Astrocyte (in vitro differentiated cells and primary cell): ENCODE measurements at places on chromosomes 7 and 10.
A peak's percentile ranks its signal among the peaks of the same experiment; 100 is the strongest.

GRCh38 chr7:6360841-6361240 is 86.9 kb downstream of the DAGLB start:
- H3K27me3 ChIP-seq: no peaks in the 10 kb centered on the region
- no peak overlapping the region for H3K27ac ChIP-seq
- DNase-seq: no peak
- H3K4me1 ChIP-seq: no peaks in the 10 kb centered on the region
- H3K4me3 ChIP-seq: no peak overlapping the region
- no peaks in the 10 kb centered on the region for H3K36me3 ChIP-seq

DNA sequence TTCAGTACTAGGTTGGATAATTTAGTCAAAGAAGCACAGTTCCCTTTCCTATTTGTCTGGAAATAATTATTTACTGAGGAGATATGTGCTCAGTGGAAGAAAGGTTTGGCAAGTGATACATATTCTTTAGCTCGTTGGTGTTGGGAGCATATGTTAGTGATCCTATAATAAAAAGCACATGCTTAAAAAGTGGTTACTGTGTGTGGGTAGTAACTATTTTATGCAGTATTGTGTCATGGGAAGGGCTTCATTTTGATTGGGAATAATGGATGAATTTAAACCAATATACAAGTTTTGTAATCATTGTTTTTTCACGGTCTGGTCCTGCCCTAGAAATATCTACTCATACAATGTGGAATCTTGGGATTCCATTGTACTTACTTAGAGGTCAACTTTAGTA is 188.7 kb upstream of the PPP1R3A start:
- no peaks in the 10 kb centered on the region for H3K4me1 ChIP-seq
- no peaks in the 10 kb centered on the region for H3K36me3 ChIP-seq
- H3K27ac ChIP-seq: no peak overlapping the region
- H3K27me3 ChIP-seq: no peaks in the 10 kb centered on the region
- no peak overlapping the region for H3K4me3 ChIP-seq

GRCh38 chr7:31315758-31316157 is 24.8 kb downstream of the NEUROD6 start:
- no peak overlapping the region for H3K27ac ChIP-seq
- no peaks in the 10 kb centered on the region for H3K4me1 ChIP-seq
- no peak overlapping the region for H3K4me3 ChIP-seq
- no peak for DNase-seq

DNA sequence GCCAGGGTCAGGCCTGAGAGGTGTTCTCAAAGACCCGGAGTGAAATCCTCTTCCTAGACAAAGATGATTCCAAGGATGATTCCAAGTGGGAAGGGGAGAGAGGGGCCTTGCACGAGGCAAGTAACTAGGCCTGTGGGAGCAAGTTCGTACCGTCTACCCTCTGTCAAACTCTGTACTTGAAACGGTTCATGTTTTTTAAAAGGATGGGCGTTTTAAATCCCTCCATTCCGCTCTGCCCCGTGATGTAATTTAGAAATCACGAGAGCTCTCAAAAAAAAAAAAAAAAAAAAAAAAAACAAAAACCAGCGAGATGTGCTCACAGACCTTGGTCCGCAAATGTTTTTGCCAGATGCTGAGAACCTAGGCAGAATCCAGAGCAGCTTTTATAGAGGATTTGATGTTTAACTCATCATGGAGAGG is 114.7 kb upstream of the CARD11 start:
- no peaks in the 10 kb centered on the region for H3K27me3 ChIP-seq
- H3K4me3 ChIP-seq: no peak overlapping the region
- no peaks in the 10 kb centered on the region for H3K36me3 ChIP-seq
- H3K27ac ChIP-seq: no peak overlapping the region
- H3K4me1 ChIP-seq: peaks cover 3% of the 10 kb centered on the region
- DNase-seq: no peak

DNA sequence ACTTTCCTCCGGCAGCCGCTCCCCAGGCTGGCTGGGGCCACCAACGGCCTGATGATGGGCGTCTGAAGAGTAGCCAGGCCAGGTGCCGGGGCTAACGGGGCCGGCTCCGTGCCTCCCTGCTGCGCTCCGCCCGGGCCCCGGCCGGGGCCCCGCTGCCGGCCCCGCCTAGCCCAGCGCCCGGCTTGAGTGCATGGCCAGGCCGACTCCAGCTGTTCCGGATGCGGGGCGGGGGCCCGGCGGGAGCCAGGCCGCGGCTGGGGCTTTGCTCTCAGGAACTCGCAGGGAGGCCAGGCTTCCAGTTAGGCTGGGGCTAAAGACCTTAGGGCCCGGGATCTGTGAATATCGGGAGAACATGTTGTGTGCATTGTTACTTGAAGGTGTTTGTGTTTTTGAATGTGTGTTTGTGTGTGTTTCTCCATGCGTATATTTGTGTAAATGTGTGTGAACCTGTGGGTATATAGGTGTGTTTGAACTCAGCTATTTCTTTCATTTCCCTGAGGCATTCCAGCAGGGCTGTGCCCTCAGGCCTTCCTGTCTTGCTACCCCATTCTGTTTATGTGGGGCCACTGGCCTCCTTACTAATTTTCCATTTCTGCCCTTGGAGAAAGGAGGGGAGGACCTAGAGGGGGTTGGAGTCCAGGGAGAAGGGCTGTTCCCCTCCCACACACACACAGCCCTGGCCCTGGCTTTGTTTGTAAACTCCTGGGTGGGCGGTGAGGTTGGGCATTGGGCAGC is 1.1 kb upstream of the LBX1 start:
- H3K4me1 ChIP-seq: peaks cover under 1% of the 10 kb centered on the region
- no peak overlapping the region for H3K4me3 ChIP-seq
- no peak for DNase-seq

- DNase-seq: no peak
- no peaks in the 10 kb centered on the region for H3K27me3 ChIP-seq
- H3K27ac ChIP-seq: no peak overlapping the region
Measured at GRCh38 chr7:124429923-124430322, 335.7 kb downstream of the GPR37 start.

DNA sequence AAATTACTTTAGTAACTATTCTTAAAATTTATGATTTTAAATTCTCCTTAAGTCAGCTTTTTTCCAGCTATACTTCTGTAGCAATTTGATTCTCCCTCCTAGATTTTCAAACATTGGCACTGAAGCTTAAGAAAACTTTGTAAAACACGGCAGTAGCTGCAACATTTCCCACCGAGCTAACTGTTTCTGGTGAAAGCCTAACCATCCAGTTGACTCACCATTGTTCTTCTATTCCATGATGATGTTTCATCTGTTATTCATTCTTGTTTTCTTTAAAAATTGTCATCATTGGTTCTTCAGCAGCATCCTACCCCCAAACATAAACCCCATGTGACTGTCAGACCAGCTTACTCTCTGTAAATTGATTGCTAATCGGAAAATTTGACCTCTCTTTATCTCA is 312.3 kb downstream of the DGKB start:
- H3K27ac ChIP-seq: no peak overlapping the region
- H3K4me3 ChIP-seq: no peak overlapping the region
- no peaks in the 10 kb centered on the region for H3K36me3 ChIP-seq
- no peaks in the 10 kb centered on the region for H3K4me1 ChIP-seq

DNA sequence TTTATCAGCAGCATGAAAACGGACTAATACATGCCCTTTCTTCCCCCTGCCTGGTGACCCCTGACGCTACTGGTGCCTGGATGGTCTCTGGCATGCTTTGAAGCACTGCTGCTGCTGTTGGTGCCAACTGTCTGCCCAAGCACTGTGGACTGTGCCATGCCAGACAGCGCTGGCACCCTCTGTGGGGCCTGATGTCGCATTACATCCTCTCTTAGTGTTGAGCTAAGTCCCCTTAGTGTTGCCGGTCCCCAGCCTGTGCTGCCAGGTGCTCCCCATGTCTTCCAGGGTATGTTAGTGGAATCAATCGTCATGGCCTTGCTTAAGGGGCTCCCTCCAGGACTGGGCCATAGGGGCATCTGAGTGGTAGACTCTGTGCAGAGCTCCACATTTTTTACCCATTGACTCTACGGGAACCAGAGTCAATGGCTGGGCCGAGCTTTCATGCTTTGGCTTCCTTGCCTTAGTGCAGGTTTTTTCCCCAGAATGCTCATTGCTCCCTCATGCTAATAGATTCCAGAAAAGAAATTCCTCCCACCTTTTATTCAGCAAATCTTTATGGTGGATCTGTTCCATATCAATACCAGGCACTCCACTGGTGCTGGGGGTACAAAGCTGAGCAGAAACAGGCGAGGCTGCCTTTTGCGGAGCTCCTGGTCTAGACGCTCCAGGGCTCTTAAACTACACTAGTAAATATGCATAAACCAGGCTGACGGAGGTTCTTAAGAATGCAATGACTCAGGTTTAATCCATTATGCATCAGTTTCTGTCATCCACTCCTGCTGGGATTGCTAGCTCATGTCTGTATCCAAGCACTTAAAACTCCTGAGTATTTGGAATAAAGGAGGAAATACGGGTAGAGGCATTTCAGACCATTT is 21.8 kb upstream of the MRC1 start:
- no peaks in the 10 kb centered on the region for H3K36me3 ChIP-seq
- peak overlapping the region; percentile 19 for H3K4me3 ChIP-seq
- H3K4me1 ChIP-seq: peaks cover 42% of the 10 kb centered on the region
- peak; percentile 97 for DNase-seq

DNA sequence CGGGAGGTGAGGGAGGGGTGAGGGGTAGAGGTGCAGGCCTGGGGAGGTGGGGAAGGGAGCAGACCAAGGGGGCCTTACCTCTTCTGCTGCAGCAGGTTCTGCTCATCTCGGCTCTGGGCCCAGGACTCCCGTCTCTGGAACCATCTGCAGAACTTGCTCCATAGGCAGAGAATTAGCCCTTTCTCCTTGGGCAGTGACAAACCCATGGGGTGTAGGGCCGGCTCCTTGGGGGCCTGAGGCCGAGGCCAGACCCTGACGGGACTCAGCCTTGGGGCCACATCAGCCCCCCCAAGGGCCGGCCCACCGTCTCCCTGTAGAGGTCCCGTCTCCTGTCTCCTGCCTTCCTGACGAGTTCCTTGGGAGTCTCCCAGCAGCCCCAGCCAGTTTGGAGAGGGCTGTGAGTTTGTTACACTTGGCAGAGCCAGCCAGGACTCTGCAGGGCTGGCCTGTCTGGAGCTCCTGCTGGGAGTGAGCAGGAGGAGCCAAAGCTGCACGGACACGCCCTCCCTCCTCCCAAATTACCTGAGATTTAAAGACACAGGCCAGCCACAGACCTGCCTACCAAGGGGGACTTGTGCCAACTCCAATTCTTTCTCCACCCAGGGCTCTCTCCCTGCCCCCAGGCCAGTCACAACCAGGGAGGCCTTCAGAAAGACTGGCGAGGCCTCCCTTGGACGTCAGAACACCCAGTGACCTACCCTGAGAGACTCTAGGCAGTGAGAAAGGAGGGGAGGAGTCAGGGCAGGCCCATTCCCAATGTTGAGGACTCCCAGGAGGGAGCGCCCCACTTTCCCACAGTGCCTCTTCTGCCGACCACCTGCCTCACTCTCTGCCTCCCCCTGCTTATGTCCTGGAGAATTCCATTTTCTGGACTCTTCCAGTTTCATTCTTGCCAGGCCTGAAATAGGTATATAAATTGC is at the start of gene TRPV6:
Gene TRPV6, minus strand, starts transcription at position 435 of the 920 bp plus-strand sequence.
- H3K4me1 ChIP-seq: no peaks in the 10 kb centered on the region
- DNase-seq: no peak
- no peaks in the 10 kb centered on the region for H3K36me3 ChIP-seq
- H3K4me3 ChIP-seq: no peak within 1 kb of the TSS
- H3K27ac ChIP-seq: no peak within 1 kb of the TSS

GRCh38 chr7:132098327-132098726 is 477.9 kb downstream of the PLXNA4 start:
- H3K36me3 ChIP-seq: no peaks in the 10 kb centered on the region
- no peak for DNase-seq
- no peaks in the 10 kb centered on the region for H3K4me1 ChIP-seq
- peaks cover 9% of the 10 kb centered on the region for H3K27me3 ChIP-seq
- no peak overlapping the region for H3K27ac ChIP-seq
- H3K4me3 ChIP-seq: no peak overlapping the region

DNA sequence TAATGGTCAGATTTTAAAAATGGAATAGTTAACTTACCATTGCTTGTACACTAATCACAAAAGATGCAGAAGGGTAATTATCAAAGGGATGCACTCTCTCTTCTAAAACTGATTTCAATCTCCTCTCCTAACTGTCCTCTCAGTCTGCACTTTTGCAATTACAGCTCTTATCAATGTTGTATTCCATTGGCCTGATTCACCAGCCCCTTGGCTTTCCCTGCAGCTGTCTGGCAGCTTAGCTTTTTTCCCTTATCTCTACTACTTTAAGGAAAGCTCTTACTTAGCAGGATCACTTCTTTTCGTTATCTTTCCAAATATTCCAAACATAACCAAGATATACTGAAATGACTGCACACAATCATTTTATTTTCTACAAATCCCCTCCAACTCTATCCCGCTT is 448.8 kb downstream of the GRM8 start:
- no peaks in the 10 kb centered on the region for H3K4me1 ChIP-seq
- peak; percentile 3 for DNase-seq
- no peaks in the 10 kb centered on the region for H3K36me3 ChIP-seq

DNA sequence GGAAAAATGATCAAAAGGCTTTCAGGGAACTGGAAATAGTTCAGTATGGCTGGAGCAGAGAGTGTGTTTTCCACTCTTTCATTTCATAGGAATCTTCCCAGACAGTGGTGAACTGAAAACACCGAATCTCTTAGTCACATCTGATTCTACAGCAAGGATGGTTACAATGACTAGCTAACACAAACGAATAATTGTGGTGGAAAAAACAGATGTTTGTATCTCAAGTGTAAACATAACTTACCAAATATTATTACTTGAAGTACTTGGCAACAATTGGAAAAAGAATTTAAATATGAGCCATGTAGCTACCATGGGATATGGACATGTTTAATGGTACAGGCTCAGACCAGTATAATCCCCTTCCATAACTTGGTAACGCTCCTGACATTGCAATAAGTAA is 21.1 kb upstream of the BPGM start:
- DNase-seq: peak; percentile 83
- H3K4me1 ChIP-seq: peaks cover 3% of the 10 kb centered on the region
- H3K4me3 ChIP-seq: no peak overlapping the region
- H3K27ac ChIP-seq: peak overlapping the region; percentile 48
- no peaks in the 10 kb centered on the region for H3K27me3 ChIP-seq

GRCh38 chr7:130865408-130866236 is 131.6 kb upstream of the KLF14 start:
- no peaks in the 10 kb centered on the region for H3K4me1 ChIP-seq
- no peak for DNase-seq
- H3K36me3 ChIP-seq: peaks cover 62% of the 10 kb centered on the region

DNA sequence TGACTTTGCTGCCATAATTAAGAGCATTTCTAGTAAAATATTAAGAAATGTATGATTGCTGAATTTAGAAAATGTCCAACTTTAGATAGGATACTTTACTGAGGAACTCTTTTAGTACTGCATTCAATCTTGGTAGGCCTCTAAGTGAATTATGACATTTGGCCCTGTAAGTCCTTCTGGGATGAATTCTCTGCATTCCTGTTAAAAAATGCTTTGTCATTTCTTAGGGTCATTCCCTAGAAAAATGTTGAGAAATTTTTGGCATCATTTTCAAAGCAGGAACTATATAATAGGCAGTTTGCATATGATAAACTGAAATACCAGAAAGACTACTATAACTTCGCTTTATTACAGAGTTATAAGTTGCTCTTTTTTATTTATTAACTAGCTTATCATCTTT is 69.3 kb upstream of the PRR15 start:
- DNase-seq: peak; percentile 59
- no peak overlapping the region for H3K4me3 ChIP-seq
- no peaks in the 10 kb centered on the region for H3K36me3 ChIP-seq
- no peak overlapping the region for H3K27ac ChIP-seq
- H3K4me1 ChIP-seq: peaks cover 3% of the 10 kb centered on the region
- no peaks in the 10 kb centered on the region for H3K27me3 ChIP-seq
